T-cell (primary cell): ENCODE measurements at places on chromosomes 2 and 18. TPM values are rescaled to one million over a fixed set of nuclear protein-coding genes. Genes with fewer than 3 reads are reported as not detected.
A peak's percentile ranks its signal among the peaks of the same experiment; 100 is the strongest.

- H3K4me3 ChIP-seq = no peak overlapping the region
- no peak for DNase-seq
- no peaks in the 10 kb centered on the region for H3K36me3 ChIP-seq
- no peaks in the 10 kb centered on the region for H3K4me1 ChIP-seq
- H3K27me3 ChIP-seq = peaks cover 2% of the 10 kb centered on the region
These were observed 29.0 kb upstream of the SLC35F6 start for GRCh38 chr2:26735097-26735496.

GRCh38 chr2:45945302-45945717 lies 293.8 kb downstream of the PRKCE start:
- H3K36me3 ChIP-seq = no peaks in the 10 kb centered on the region
- H3K27me3 ChIP-seq = no peaks in the 10 kb centered on the region
- no peaks in the 10 kb centered on the region for H3K4me1 ChIP-seq
- H3K27ac ChIP-seq = no peak overlapping the region

- H3K4me3 ChIP-seq = no peak overlapping the region
- H3K27me3 ChIP-seq = peaks cover 18% of the 10 kb centered on the region
- H3K36me3 ChIP-seq = no peaks in the 10 kb centered on the region
- no peak for DNase-seq
These were observed 34.0 kb downstream of the TIMM21 start for GRCh38 chr18:74182335-74182734.

- no peaks in the 10 kb centered on the region for H3K27me3 ChIP-seq
- H3K36me3 ChIP-seq = no peaks in the 10 kb centered on the region
- no peak overlapping the region for H3K27ac ChIP-seq
- no peak for DNase-seq
- H3K4me1 ChIP-seq = no peaks in the 10 kb centered on the region
These were observed 53.2 kb upstream of the UBE2E3 start for GRCh38 chr2:180927030-180927686.

DNA sequence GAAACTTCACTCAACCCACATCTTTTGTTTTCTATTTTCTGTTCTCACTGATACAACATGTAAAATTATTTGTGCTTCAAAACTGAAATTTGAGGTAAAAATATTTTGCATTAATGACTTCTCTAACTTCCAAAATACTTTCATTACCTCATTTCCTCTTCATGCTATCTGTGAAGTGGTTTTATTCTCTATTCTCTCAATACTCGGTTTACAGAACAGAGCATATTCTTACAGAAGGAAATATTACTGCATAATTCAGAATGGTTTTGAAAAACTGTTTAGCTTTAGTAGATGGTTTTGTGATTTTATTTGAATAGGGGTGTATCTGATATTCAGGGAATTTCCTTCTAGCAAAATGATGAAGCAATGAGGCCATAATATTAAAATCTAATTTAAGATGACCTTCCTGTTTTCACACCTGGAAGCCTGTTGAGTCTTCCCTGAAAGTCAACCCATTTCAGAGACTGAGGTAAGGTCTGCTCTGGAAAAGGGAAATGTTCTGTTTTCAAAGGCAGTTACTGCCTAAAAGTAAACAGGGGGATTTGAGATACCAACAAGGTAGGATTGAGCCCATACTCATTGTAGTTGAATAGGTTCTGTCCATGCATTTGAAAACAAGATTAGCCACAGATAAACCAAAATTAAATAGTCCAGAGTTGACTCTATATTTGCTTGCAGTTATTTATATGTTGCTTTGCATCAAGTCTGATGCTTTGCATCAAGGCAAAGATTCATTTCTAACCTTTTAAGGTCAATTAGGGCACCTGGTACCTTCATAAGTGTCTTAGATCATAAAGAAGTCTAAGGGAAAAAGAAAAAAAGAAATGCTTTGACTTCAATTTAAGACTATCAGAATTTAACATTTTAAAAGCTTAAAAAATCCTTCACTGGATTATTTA lies 50.8 kb upstream of the PEX13 start:
- peaks cover 26% of the 10 kb centered on the region for H3K4me1 ChIP-seq
- no peaks in the 10 kb centered on the region for H3K36me3 ChIP-seq
- H3K27ac ChIP-seq = peak overlapping the region; percentile 77

DNA sequence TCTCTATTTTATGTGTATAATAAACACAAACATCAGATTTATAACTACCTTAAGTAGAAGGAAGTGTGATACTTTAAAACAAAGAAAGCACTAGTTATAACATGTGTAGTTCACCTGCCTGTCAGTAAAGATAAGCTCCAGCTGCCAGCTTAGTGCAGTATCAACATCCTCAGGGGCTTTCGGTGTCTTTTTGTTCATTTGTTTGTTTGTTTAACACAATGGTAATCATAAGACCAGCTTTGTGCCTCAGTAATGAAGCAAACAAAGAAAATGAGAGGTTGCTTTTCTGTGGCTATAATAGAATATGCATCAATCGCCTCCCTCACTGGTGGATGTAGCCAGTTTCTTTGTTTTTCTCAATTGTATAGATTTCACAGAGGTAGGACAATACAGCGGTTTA lies 1499.0 kb upstream of the TMEFF2 start:
- no peak overlapping the region for H3K4me3 ChIP-seq
- no peaks in the 10 kb centered on the region for H3K4me1 ChIP-seq
- no peak overlapping the region for H3K27ac ChIP-seq
- no peaks in the 10 kb centered on the region for H3K27me3 ChIP-seq
- DNase-seq = no peak
- H3K36me3 ChIP-seq = no peaks in the 10 kb centered on the region

DNA sequence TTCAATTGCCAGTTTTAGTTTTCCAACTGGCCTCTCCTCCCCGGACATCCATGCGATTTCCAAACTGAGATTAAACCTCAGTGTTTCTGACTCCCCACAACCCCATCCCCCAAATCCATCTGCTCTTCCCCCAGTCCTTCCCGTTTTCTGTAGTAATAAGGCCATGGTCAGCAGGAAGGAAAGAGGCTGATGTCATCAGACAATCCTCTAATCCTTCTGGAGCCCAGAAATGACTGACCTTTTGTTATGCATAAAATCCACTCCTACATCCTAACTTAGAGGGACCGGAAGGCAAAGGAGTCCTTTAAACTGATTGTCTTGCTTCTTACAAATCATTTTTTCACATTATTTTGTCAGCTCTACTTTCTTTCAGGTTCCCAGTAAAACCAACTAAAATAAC lies 155.8 kb downstream of the INO80D start:
- H3K27ac ChIP-seq = no peak overlapping the region
- DNase-seq = no peak
- H3K27me3 ChIP-seq = peaks cover 8% of the 10 kb centered on the region
- H3K4me1 ChIP-seq = peaks cover 2% of the 10 kb centered on the region

DNA sequence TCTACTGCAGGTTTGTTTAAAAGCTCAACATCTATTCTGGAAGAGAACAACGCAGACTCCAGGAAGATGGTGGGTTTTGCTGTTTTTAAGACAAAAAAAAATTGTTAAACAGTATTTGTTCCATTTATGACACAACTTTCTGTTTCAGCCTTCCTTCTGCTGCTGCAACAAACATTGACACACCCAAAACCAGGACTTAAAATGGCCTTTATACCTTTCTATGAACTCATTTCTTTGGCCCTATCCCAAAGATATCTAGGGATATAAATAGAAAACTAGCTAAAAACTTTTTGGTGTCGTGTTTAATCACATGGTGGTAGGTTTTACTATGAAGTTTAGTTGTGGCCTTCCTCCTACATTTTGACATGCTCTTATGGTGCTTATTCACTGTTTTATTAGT lies 964 bp upstream of the GALNT3 start:
- no peaks in the 10 kb centered on the region for H3K36me3 ChIP-seq
- peak overlapping the region; percentile 66 for H3K27ac ChIP-seq
- H3K27me3 ChIP-seq = no peaks in the 10 kb centered on the region
- peak overlapping the region; percentile 71 for H3K4me3 ChIP-seq
- peaks cover 18% of the 10 kb centered on the region for H3K4me1 ChIP-seq
- no peak for DNase-seq

DNA sequence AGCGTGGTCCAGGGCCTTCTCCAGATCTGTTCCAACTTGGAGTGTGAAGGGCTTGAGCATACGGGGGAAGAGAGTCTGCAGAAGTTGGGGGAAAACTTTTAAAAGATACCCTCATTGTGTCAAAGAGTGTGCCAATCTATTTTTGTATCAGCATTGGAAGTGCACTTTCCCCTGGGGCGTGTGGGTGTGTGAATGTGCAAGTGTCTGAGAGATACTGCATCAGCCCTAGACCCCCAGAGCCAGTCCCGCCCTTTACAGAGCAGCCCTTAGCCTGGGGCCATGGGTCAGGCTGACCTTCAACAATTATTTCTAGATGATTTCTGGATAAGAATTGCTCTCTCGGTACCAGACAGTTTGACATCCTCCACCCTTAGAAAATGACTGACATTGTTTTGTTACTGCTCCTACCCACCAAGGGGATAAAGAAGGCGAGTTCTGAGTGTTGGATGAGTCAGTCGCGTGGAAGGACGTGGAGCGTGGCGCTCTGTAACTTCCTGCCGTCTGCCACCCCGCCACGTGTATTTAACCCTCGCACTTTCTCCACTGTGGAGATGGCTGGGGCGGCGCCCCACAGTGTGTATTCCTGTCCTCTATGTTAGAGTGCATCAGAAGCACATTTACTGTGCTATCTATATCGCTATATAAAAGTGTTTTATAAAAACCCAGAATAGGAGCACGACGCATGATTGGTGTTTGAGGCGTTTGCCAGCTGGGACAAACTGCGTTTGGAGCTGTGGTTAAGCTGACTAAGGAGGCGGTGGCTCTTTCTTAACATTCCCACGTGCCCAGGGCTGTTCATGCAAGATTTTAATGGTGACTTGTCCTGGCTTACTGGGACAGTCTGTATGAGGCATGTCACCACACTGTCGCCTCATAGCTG lies 122.6 kb downstream of the CABLES1 start:
- H3K27ac ChIP-seq = no peak overlapping the region
- H3K4me3 ChIP-seq = no peak overlapping the region
- no peak for DNase-seq
- H3K27me3 ChIP-seq = no peaks in the 10 kb centered on the region
- H3K36me3 ChIP-seq = no peaks in the 10 kb centered on the region
- peaks cover 32% of the 10 kb centered on the region for H3K4me1 ChIP-seq

Gene IL1RN
- total RNA-seq = not detected

Gene SSB
- total RNA-seq = 88.9 TPM

Gene FNDC4
- total RNA-seq = 0.13 TPM

Gene ARHGEF4
- 2.9 TPM for total RNA-seq

Gene SLC9A4
- total RNA-seq = not detected

Gene MAPK4
- not detected for total RNA-seq
